ENCODE measurements at places on chromosomes 5 and 9.
A peak's percentile ranks its signal among the peaks of the same experiment; 100 is the strongest.

- DNase-seq: no peak
Observed at GRCh38 chr5:134079748-134080581, 34.5 kb upstream of the TCF7 start.

DNA sequence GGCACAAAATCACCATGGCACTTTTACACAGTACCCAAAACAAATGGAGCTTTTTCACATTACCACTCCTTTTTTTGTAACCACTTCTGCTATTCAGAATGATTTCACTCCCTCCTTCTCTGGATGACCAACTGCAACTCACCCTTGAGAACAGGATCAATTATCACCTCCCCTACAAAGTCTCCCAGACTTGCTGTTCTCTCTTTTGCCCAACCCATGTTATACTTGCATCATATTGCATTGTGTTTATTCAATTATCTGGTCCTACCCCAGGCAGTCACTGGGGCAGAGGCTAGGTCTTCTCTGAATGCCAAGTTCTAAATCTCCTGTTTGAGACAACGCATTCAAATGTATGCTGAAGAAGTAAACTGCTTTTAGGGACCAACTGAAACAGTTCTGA lies 96.0 kb downstream of the GPR21 start:
- DNase-seq: no peak

GRCh38 chr5:97888439-97888838 lies 705.4 kb upstream of the RIOK2 start:
- no peak for DNase-seq

- DNase-seq: no peak
Observed at GRCh38 chr5:72379936-72380335, 59.8 kb downstream of the PTCD2 start.

DNA sequence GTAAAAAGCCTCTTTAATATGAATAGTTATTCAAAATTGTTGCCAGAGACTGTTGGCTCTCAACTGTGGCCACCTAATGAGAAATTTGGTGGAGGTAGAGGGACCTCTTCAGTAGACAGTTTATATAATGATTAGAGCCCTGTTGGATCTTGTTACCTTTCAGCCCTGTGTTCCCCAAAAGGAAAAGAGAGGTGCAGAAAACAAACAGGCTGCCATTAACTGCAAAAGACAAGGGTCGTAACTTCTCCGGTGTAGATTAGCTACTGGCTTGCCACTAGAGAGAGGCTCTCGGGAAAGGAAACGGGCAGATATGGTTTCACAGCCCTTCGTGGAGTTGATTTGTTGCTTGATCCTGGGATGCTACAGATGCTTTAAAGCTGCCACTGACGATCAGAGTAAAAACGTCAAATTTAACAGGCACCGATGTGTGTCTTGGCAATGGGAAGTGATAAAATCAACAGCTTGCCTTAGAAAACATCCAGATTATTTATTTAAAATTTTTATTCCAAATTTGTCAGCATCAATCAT lies 7.8 kb downstream of the FST start:
- DNase-seq: no peak

DNA sequence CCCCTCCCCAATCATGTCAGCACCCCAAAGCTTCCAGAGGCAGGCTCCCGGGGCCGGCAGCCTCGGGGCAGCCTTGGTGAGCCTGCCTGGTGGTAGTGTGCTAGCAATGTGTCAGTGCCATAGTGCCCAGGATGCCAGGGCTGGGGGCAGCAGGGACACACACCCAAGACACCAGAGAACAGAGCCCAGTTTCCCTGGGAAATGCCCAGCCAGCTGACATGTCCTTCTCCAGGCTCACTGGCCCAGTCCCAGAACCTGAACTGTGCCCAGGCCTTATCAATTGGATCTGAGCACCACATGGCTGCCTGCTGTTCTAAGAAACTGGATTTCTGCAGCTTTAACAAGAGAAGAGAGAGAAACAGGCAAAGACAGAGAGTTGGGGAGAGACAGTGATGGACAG lies 74.9 kb upstream of the LRRTM2 start:
- DNase-seq: no peak

GRCh38 chr5:73426034-73426433 lies 22.5 kb downstream of the FOXD1 start:
- no peak for DNase-seq

- no peak for DNase-seq
Observed at GRCh38 chr5:108122702-108123101, 259.2 kb downstream of the FBXL17 start.

- no peak for DNase-seq
Observed at GRCh38 chr5:34041247-34041972, 1.6 kb downstream of the C1QTNF3 start.

GRCh38 chr5:6594066-6594465 lies 38.8 kb downstream of the NSUN2 start:
- no peak for DNase-seq

- no peak for DNase-seq
Observed at GRCh38 chr5:159936686-159937329, 20.5 kb downstream of the ADRA1B start.

- peak; percentile 39 for DNase-seq
Observed at GRCh38 chr5:175354964-175355363, 89.0 kb downstream of the DRD1 start.

GRCh38 chr5:79973511-79973910 lies 17.6 kb downstream of the MTX3 start:
- no peak for DNase-seq

DNA sequence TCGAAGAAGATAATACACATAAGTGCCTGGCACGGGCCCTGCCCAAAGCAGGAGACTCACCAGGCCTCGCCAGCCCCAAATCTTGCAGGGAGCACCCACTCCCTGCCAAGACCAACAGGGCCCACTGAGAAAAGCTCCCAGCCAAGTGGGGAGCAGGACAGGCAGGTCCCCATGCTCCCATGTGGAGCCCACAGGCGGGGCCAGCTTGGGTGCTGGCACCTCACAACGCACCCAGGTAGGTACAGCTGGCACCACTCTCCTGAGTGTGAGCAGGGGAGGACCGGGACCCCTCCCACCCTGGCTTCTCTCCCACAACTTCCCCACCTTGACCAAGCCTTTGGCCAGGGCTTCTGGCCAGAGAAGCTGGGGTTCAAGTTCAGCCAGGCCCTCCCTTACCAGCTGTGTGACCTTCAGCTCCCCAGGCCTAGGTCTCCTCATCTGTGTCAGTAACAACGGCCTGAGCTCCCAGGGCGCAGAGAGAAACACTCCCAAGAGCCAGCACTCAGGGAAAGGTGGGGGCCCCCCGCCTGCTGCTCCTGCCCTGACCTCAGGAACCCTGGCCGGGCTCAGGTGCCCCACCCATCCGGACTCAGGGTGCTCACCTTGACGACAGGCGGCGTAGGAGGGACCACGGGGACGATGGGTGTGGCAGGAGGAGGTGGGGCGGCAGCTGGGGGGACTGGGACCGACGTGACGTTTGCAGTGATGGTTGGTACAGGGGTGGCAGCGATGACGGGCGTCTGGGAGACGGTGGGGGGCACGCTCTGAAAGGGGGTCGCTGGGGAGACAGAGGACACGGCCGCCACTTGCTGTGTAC lies 17.8 kb downstream of the BRD3 start:
- no peak for DNase-seq

DNA sequence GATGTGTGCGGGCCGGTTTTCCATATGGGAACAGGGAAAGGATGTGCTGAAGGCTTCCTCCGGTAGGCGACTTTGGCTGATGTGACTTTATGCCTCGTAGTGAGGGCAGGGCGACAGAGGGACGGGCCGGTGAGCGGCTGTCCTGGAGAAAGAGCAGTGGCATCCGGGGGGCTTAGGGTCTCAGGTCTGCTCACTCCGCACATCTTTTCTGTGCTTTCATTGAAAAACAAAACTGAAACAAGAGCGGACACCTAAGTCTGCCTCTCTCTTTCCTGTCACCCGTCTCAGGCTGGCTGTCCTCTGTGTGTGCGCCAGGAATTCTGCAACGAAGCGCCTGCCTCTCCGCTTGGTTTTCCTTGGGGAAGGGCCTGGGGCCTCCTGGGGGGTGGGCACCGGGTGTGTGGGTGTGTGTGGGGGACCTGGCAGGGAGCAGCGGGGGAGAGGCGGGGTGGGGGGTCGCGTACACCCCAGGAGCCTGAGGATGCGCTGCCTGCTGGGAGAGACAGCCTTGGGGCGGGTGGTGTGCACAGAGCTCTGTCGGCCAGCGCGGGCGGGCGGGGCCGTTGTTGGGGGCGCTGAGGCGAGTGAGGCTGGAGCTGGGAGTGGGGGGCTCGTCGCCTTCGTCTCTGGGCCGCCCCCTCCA lies 580 bp upstream of the PRRX2 start:
- DNase-seq: no peak

DNA sequence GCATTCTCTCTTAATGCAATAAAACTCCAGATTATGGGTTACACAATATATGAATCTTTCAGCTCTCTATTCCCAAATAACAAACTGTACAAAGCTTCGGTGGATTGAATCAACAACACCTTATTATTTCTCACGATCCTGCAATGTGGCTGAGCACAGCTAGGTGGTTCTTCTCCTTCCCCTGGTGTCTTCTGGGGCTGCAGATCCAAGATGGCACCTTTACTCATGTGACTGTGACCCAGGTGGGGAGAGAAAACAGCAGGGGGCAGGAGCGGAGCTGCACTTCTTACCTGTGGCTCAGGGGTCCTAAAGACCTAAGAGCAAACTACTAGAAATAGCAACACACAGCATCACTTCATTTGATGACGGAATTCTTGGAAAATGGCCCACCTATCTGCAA lies 233.1 kb downstream of the IRX1 start:
- DNase-seq: no peak

- no peak for DNase-seq
Observed at GRCh38 chr9:71830929-71831328, 62.6 kb upstream of the CEMIP2 start.

- peak; percentile 71 for DNase-seq
Observed at GRCh38 chr5:14173377-14174229, 30.5 kb downstream of the TRIO start.

GRCh38 chr5:74243634-74244033 lies 396.9 kb downstream of the ENC1 start:
- no peak for DNase-seq

DNA sequence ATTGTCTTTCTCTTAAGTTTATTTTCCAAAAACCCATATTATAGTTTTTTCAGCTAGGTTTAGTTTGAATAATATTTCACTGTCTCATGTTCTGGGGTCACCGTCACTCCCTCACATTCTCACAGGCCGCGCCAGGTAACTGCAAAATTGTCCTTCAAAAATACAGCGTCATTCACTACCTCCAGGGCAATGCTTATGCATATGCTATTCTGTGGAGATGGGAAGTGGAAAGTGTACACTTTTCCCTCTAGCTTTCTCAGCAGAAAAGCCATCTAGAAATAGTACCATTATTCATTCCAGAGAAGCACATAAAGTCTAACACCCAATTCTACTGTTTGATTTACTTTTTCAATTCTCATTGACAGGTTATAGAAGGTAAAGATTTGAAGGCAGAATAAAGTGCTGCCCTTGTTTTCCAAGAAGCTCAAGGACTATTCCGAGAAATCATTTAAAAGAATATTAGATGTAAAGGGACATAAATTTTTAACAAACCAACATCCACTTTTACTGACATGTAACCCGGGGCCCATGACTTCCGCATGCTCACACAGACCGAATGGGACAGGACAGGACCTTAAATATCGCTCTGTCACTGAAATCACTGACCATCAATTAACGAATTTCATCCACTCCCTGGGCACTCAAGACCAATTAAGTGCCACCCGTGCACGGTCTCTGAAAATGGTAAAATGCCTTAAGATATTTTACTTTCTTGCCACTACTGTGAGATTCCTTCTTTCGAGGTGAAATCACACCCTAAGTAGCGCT lies 720 bp downstream of the NUDT12 start:
- DNase-seq: no peak

DNA sequence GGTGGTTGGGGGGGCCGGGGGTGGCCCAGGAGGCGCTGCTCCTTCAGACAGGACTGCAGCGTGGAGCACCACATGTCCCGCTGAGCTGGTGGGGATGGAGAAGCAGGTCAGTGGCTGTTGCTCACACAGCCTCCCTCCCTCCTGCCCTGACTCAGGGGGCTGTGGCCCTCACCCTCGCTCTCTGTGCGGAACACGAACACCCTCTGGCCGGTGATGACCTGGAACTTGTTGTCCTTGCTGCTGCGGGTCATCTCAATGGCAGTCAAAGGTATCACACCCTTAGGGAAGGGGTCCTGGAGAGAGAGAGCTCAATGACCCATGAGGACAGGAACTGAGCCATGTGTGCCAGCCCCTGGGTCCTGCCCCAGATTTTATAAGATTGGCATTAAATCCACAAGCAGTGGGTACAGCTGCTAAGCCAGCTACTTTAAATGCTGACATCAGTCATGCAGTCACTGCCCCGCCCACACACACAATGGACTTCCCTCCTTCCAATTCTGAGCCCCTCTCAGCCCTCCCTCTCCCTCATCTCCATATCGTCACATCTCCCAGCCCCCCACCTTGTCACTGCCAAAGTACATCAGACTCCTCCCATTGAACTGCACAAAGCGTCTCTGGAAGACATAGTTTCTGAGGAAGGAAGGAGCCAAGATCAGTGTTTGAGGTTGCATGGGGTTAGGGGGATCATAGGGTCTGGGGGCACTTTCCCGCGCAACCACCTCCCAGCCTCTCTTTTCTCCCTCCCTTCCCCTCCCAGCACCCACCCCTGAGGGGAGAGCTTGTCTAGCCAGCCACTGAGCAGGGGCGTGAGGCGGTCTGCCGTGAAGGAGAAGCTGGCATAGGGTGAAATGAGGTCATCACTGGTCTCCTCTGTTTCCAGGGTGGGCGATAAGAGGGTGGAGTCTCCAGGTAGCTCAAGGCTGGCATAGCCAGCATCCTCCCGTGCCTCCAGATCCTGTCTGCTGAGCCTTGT lies 8.9 kb downstream of the ARAP3 start:
- no peak for DNase-seq

DNA sequence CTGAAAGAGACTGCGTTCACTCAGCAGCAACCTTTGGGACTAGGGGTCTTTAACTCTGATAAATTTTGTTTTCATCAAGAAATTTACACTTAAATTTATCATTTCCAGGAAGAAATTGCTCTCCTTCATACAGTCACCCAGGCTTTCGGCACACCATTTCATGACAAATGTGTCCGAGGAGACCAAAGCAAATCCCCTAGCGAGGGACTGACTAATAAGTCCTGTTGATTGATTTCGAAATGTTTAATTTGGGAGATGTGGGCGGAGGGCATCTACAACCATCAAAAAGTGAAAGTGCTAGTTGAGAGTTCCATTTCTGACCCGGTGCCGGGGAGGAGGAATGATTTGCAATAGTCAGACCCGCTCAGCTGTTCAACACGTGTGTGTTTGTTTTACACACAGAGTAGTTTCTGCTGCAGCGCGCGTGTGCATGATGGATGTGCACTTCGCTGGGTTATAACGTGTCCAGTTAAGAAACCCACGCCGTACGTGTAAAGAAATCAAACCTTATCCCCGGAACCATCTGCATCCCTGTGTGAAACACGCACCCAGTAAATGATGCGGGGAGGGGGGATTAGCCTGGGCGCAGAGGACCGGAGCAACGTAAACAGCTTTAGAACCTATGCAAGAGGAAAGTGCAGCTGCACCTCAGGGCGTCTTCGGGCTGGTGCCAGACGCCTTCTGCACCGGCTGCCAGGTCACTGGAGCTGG lies 845 bp upstream of the NR4A3 start:
- DNase-seq: peak; percentile 65

- no peak for DNase-seq
Observed at GRCh38 chr9:109001275-109001676, 12.0 kb downstream of the CTNNAL1 start.

- no peak for DNase-seq
Observed at GRCh38 chr5:134458234-134459009, 46.7 kb upstream of the CDKN2AIPNL start.
